ENCODE measurements at places on chromosomes 11 and 22.

DNA sequence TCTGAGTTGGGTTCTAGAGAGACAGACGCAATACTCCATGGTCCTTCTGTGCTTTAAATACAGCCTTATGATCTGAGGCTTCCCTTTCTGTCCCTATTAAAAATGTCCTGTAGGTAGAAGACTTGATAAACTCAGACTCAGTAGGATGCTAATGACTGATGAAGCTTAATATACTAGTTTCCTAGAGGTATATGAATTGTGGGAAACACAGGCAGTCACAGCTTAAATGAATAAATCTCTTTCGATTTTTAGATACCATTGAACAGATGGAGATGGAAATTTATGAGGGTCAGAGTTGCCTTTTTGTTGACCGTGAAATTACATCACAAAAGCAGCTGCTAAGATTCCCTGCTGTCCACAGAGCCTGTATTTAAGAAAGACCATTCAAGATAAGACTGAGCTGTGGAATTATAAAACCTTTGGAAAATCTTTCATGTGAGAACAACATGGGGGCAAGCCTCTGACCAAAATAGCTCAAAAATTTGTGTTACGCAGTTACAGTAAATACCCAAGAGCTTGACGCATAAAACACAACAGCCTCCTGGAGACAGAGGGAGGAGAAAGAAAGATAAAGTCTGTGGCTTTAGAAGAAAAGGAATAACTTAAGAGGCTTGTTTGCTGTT, 172.3 kb downstream of the AASDHPPT start:
- no peak for DNase-seq

DNA sequence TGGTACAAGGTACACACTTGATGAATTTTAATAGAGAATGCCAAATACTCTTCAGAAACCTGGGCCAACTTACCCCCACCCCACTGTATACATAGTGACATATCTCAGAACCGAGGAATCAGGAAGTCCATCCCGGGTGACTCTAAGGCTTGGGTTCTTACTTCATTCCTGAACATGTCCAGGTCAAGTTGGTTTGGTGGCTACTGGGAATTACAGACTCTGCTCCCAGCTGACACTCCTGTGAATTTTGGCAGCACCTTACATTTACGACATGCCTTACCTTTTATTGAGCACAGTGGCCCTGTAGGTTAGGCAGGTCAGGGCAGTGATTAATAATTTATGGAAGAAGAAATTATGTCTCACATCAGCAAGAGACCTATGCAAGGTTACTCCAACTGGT, 70.1 kb upstream of the LDLRAD3 start:
- DNase-seq = no peak

- no peak for DNase-seq
Observed at GRCh38 chr22:43479962-43480361, 68.1 kb downstream of the MPPED1 start.

DNA sequence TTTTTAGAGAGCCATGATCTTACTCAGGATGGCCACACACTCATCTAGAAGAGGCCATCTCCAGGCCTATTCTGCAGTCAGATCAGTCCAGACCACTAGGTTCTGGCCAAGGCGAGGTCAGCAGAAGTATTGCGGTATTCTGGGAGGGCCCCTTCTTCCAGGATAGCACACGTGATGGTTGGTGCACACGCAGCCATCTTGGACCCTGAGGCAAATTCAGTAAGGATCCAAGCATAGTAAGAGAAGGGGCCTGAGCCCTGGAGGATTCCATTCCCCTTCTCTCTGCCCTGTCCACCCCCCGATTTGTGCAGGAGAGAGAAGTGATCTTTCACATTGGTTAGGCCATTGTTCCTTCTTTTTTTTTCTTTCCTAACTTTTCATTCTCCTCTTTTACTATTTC, 957.9 kb downstream of the BRD1 start:
- no peak for DNase-seq
